ENCODE measurements at places on chromosomes 5 and 9.

- no peak for DNase-seq
Measured at GRCh38 chr9:120454467-120454866, 125.5 kb downstream of the CDK5RAP2 start.

DNA sequence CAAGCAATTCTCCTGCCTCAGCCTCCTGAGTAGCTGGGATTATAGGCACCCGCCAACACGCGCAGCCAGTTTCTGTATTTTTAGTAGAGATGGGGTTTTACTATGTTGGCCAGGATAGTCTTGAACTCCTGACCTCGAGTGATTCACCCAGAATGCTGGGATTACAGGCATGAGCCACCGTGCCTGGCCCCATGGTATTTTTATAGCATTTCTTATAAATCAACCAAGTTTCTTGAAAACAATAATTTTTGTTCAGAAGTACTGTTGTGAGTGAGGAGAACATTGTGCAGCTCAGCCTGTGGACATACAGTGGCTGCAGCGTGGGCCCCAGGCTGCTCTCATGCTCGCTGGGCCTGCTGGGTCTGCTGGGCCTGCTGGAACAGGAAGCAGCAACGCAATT, 45.3 kb downstream of the MAP1B start:
- DNase-seq, result no peak

DNA sequence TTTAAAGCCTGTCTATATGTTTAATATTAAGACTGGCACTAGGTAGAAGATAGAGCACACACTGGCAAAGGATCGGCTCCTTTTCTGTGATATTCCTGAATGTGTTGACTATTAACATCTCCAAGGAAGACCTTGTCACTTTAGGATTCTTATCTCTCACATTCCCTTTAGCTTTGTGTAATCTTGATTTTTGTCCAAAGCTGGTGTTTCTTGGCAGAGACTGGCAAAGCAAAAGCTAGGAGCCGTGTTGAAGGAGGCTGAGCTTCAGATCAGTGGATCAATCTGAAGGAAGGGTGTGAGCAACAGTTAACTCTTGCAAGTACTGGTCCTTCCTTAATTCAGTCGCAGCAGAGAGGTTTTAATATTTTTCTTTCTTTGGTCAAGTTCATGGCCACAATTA, 830.4 kb upstream of the ZNF608 start:
- DNase-seq, result no peak

DNA sequence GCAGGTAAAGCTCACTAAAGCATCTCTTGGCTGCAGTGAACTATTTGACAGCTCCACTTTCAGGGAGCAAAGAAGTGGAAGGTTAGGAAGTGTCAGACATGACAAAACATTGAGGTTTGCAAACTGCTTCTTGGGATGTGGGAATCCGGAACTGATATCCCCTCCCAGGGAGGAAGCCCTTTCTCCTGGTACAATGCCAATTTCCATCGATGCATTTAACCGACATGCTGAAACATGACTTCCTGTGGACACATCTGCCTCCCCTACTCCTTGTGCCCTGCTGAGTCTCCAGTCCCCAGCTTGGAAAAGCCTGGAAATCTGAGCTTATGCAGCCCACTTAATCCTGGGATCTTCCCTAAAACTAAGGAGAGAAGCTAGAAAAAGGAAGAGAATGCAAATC, 323.1 kb upstream of the DAP start:
- DNase-seq, result no peak

GRCh38 chr9:92668746-92669526, 995 bp downstream of the IPPK start:
- DNase-seq, result peak; percentile 41
